ENCODE measurements at places on chromosomes 7 and 10. TPM values are rescaled to one million over a fixed set of nuclear protein-coding genes. Genes with fewer than 3 reads are reported as not detected.

- no peak for DNase-seq
Measured at GRCh38 chr10:20885678-20886077, 11.4 kb downstream of the NEBL start.

GRCh38 chr10:30435073-30435422 lies 1.1 kb downstream of the MAP3K8 start:
- DNase-seq, result no peak

GRCh38 chr7:18179093-18179492 lies 151.4 kb upstream of the PRPS1L1 start:
- no peak for DNase-seq

The OPN1SW gene
- not detected for total RNA-seq

The TUBAL3 gene
- not detected for total RNA-seq

DNA sequence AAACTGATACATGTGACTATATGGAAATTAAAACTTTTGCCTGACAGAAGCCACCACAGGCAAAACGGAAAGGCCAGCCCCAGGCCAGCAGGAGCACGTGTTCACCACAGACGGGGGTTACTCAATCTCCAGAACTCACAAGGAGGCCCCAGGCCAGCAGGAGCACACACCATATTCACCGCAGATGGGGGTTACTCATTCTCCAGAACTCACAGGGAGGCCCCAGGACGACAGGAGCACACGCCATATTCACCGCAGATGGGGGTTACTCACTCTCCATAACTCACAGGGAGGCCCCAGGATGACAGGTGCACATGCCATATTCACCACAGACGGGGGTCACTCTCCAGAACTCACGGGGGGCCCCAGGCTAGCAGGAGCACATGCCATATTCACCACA lies 61.5 kb downstream of the NKX6-2 start:
- DNase-seq, result no peak
